ENCODE measurements at places on chromosomes 4 and X.

GRCh38 chr4:13529128-13529919, 15.0 kb downstream of the NKX3-2 start:
- no peak for DNase-seq

- DNase-seq, result no peak
Measured at GRCh38 chrX:102604327-102604726, 5.0 kb downstream of the ARMCX5 start.

DNA sequence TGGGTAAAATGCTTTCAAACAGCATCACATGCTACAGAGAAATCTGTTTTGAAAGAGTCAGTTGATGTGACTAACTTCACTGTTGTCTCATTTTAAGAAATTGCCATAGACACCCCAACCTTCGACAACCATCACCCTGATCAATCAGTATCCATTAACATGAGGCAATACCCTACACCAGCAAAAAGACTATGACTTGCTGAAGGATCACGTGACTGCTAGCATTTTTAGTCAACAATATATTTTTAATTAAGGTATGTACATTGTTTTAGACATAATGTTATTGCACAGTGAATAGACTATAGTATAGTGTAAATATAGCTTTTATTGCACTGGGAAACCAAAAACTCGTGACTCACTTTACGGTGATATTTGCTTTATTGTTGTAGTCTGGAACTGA, 200.0 kb upstream of the ARHGAP24 start:
- no peak for DNase-seq

GRCh38 chrX:102833136-102833535, 103.9 kb upstream of the RAB40AL start:
- no peak for DNase-seq

GRCh38 chr4:146585761-146586333, 52.8 kb upstream of the POU4F2 start:
- DNase-seq, result no peak

GRCh38 chrX:152177497-152178269, 39.3 kb upstream of the MAGEA10 start:
- no peak for DNase-seq

DNA sequence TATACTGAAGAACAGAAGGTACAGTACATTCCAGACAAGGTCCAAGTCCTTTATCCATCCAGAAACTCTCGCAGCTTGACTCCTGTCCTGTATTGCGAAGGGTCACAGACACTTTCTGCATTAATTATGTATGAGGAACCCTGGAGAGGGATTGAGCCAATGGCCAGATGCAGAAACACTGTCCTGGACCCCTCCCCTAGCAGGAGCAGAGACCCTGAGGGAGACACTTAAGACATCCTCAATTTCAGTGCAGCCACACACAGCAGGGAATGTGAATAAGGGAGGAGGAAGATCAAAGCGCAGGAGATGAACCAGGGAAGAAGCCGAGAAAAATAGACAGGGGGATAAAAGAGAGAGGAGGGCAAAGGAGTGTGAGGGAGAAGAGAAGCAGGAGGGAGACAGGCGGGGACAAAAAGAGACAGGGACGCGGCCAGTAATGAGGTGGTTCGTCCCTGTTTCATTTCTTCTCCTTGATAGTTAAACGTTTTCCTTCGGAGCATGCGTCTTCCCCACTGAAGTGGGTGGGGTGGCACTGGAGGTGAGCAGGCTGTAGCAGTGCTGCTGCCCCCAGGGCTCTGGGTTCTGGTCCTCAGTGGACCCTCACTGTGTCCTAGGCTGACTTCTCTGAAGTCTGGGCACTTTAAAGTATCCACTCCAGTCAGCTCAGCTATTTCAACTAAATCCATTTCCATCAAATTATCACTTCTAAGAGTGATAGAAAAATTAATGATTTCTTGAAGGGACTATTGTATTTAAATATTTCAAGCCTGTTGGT, 356.4 kb upstream of the NOCT start:
- DNase-seq, result no peak

DNA sequence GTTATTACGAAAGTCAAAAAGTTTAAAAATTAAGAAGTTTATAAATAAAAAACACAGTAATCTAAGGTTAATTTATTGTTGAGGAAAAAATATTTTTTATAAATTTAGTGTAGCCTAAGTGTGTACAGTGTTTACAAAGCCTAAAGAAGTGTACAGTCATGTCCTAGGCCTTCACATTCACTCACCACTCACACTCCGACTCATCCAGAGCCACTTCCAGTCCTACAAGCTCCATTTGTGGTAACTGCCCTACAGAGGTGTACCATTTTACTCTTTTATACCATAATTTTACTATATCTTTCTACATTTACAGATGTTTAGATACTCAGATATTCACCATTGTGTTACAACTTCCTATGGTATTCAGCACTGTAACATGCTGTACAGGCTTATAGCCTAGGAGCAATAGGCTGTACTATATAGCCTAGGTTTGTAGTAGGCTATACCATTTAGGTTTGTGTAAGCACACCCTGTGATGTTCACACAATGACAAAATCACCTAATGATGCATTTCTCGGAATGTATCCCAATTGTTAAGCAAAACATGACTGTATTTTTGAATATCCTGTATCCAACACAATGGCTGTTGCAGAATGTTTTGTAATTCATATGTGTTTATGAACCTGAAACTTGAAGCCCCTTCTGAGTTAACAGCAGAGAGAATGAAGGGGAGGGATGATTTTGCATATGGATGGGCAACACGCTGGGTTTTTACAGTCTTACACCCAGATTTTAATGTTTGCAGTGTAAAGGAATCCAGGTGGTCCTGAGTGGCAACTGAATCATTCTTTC, 3.1 kb downstream of the PPBP start:
- DNase-seq, result no peak

DNA sequence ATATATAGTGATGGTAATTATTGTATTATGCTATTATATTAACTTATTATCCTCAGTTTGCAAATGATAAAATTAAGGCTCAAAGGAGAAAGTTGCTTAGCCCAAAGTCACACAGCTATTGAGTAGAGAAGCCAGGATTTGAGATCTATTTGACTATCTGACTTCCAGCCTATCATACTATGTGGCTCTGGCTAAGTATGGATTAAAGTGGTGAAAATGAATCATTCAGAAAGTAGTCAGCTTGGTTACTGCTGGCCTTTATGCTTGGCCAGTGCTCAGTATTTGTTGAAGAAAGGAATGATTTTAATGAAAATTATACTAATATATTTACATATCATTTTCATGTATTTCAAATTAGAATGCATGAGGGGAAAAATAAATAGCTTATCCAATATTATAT, 219.8 kb downstream of the SHROOM3 start:
- no peak for DNase-seq

DNA sequence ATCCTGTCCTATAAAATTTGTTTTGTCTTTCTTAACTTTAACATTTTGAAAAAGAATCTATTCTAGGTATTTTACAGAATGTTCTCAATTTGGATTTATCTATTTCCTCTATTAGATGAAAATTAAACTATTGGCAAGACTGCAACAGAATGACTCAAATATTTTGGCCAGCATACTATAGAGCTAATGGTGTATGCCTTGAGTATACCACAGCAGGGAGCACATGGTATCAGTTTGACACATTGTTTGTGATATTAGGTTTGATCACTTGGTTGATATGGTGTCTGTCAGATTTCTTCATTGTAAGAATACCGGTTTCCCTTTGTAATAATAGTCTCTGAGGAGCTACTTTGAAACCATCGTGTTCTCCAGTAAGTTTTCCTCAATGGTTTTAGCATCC, 87.8 kb upstream of the NPNT start:
- DNase-seq, result no peak
